AG08396 (cell line): ENCODE measurements at places on chromosomes 11 and 22.

- peak; percentile 64 for DNase-seq
These were observed at the start of gene SCUBE2 for GRCh38 chr11:9091044-9091922. Gene SCUBE2, minus strand, starts transcription at chr11:9091599. Its CDS starts 71 bp downstream, at chr11:9091528.

- DNase-seq, result no peak
These were observed 61.7 kb downstream of the BRD1 start for GRCh38 chr22:49765951-49766350.

DNA sequence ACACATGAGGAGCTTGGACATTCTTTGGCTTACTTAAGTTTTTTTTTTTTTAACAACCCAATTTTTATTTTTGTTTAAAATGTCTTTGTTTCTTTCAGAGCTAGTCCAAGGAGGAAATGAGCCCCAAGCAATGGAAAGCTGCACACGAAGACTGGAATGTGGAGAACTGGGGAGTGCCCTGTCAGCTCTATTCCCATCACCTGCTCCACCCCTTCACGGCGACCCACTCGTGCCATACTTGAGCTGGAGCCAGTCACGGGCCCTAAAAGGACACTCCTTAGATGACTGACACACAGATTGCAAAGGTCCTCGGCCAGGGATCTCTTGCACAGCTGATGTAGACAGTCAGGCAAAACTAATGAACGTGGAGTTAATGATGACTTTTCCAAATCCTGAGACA lies 10.6 kb upstream of the SLC25A18 start:
- DNase-seq, result no peak

GRCh38 chr11:10414181-10414580 lies 40.9 kb upstream of the AMPD3 start:
- no peak for DNase-seq
